ENCODE measurements at places on chromosomes 2 and 18.
A peak's percentile ranks its signal among the peaks of the same experiment; 100 is the strongest.

- no peak for DNase-seq
These were observed 88.3 kb upstream of the HS6ST1 start for GRCh38 chr2:128406736-128407554.

DNA sequence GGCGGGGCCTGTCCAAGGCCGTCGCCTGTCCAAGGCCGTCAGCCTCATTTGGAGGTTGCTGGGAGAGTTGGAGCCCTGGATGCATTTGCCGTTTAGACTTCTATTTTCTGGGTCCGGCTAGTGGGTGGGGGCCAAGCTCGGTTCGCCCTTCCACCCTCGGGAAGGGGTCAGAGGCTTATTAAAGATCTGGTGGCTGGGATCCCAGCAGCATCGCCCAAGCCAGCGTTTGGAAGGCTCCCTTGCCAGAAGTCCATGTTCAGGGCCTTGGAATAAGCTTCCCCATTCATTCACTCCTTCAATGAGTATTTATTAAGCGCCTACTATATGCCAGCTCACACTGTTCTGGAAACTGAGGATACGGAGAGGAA is 516 bp upstream of the DOCK10 start:
- no peak for DNase-seq

DNA sequence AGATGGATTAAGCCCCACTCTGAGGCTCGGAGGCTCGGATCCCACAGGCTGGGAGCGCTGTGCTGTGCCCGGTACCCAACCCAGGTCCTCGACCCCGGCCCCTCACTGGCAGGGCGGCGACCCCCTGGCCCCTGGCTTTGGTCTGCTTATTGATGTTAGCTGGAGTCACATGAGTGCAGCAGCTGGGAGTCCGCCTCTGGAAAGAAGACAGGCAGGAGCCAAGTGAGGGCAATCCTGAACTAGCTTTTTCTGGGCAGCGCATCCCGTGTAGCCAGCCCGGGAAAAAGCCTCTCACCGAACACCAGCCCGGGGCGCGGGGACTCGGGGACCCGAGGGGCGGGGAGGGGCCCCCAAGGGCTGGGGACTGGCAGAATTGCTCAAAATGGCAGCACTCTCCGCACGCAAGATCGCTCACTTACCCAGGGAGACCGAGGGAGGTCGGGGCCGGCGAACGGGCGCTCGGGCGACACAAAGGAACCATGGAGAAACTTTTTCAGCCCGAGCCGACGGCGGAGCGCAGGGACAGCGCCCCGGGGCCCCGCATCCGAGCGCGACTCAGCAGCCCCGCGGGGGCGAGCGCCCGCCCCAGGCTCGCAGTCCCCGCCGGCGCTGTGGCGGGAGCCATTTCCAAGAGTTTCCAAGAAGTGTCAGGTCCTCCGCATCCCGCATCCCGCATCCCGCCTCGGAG is 567 bp downstream of the TMEM200C start:
- DNase-seq: peak; percentile 12

DNA sequence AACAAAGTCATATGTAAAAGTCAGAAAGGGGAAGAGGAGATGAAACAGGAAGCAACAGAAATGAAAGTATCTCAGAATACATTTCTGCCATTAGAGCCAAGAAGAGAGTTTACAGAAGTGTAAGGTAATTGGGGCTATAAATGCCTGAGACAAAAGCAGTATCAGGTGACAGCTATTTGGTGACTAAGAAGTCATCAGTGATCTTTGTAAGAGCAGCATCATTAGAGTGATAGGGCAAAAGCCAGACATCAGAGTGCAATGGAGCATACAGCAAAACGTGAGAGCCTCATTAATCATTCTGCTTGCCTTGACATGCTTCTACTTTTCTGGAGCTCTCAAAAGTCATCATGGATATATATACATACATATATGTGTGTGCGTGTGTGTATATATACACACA is 804.7 kb upstream of the PIK3C3 start:
- DNase-seq: no peak

DNA sequence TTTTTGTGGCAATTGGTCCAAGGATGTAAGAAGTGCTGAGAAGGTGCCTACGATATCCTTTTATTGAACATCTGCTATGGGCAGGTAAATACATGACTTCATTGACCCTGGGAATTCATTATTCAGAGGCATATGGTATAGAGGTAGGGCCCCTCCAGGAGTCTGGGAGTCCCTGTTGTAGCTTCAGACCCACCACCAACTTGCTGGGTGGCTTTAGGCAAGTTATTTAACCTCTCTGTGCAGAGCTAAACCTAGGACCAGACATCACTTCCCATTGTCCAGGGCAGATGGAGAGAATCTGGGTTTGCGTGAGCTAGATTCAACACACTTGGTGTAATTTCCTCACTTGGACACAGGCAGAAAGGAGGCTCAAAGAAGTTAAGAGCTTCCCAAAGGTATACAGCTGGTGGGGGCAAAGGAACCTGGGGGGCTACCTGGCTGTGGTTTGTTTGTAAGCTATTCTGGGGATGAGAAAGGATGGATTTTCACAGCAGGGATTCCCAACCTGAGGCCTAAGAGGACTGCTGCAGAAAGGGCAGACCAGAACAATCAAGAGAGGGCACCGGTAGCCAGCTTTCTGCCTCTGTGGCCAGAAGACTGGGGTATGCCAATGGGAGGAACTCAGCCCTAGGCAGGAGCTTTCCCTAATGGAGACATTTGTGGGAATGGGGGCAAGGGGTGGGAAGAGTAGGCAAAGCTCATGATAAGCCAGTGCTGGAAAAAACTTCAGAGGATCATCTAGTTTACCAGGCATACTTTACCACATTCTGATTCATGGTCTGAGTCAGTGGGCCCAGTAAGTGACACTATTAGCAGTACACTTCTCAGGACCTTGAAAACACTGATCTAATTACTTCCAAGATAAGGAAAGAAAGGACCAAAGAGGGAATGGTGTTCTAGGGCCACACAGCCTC is 102.7 kb upstream of the SMAD2 start:
- peak; percentile 48 for DNase-seq

DNA sequence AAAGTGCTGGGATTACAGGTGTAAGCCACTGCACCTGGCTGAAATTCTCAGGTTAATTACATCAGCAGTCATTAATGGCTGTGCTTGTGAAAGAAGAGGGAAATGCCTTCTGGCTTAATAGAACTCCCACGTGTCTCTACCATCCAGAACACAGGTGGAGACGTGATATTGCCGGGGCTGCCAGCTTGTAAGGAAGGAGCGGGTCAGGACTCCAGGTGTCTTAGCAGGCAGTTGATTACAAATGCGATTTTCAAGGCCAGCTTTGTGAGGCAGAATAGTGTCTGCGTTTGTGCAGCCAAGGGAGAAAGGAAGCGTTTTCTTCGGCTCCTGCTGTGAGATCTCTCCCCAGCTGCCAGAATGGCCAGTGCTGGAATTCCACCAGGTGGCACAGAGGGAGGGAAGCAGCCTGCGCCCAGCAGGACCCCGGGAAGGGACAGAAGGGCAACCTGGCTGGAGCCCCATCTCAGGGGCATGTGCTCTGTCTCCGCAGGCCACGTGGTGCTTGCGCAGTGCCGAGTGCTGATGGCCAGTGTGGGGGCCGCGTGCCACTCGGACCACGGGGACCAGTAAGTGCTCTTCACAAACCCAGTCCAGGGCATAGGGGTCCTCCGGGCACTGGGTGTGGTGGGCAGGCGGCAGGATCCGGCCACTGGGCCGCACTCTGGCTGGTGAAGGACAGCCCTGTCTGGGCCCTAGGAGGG is 3.7 kb upstream of the ESPNL start:
- DNase-seq: no peak
